Foreskin fibroblast (primary cell): ENCODE measurements at places on chromosomes 7 and 10.
A peak's percentile ranks its signal among the peaks of the same experiment; 100 is the strongest.

GRCh38 chr7:24401628-24402593, 117.9 kb downstream of the NPY start:
- peak; percentile 10 for DNase-seq

- no peak for DNase-seq
Measured at GRCh38 chr10:133618851-133619250, 7.7 kb downstream of the FRG2B start.

DNA sequence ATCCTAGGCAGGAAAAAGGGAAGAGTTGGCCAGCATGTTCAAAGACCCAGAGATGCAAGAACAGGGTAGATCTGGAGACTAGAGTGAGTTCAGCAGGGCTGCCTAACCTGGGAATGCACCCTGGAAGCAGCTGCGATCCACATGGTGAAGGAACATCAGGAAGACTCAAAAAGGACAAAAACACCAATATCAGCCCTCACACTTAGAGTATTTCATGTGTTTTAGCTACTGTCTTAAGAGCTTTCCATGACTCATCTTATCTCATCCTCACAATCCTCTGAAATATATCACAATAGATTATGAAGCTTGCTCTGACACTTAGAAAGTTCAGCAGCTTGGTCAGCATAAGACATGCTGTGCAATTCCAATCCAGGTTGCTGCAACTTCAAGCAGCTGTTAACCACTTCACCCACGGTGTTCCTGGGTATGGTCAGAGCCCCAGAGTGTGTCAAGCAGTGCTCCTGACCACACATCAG, 380.9 kb downstream of the PARD3 start:
- peak; percentile 58 for DNase-seq

DNA sequence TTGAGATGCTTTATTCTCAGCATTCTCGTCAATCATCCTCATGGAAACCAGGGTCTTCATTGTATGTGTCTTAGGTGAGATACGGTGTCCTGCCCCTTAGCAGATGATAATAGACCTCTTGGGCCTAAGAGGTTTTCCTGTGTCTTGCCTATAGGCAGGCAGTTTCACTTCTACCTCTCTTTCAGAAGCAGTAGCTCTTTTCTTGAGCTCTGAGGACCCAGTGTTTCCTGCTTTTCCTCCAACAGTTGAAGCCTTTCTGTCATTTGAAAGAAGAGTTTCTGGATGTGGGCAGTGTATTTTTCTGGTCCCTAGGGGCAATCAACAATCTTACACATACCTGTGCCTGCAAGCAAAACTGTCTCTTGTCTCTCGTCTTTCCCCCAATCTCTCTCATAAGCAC, 1550.3 kb upstream of the LRRTM3 start:
- DNase-seq, result no peak

- no peak for DNase-seq
Measured at GRCh38 chr10:51747216-51747615, 47.8 kb upstream of the CSTF2T start.
